ENCODE measurements at places on chromosomes 2 and 18. TPM values are rescaled to one million over a fixed set of nuclear protein-coding genes. Genes with fewer than 3 reads are reported as not detected.
A peak's percentile ranks its signal among the peaks of the same experiment; 100 is the strongest.

- DNase-seq, result peak; percentile 66
Measured at GRCh38 chr2:176138923-176139660, 9.6 kb downstream of the HOXD8 start.

DNA sequence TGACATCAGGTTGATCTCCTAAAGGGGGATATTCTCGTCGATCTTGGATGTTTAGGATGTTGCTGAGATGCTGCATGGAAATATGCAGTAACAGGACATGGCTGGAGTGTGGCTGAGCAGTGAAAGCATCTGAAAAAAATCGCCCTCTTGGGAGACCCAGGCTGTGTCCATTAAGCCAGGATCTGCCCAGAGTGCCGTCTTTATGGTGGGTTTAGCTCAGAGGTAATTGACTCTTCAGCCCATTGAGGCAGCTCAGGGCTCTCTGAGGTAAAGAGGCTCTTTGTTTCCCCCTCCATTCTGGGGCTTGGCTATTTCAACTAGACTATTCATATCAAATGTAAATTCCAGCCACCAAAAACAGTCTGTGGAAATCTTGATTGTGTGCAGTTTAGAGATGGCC lies 26.5 kb downstream of the OSBPL6 start:
- DNase-seq, result no peak

- no peak for DNase-seq
Measured at GRCh38 chr2:84486441-84487115, 27.5 kb upstream of the SUCLG1 start.

DNA sequence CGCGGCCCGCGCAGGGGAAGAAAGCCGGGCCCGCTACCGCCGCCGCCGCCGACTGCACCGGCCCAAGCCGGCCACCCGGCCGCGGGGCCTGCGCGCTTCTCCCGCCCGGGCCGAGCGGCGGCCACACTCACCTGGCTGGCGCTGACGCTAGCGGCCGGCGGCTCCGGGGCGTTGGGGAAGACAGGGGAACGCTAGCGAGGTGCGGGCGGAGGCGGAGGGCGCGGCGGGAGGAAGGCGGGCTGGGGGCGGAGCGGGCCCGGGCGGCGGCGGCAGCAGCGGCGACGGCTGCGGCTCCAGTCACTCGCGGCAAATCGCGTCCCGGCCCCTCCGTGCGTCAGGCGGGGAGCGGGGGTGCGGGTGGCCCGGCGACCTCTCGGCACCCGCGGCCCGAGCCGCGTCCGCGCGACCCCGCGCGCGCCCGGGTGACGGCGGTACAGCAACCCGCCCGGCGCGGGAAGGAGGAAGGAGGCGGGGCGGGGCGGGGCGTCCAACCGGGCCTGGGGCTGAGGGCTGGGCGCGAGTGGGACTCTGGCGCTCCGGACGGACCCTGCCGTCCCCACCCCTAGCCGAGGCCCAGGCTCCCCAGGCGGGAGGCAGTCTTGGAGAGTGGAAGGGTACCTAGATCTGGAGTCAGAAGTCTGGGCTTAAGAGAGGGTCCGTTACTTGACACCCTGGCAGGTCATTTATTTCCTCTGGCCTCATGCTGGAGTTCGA lies at the start of gene SESTD1:
Gene SESTD1 (minus strand): TSS at position 465 of the 714 bp plus-strand sequence. CDS start 72,991 bp downstream, outside the sequence.
- peak; percentile 88 for DNase-seq

DNA sequence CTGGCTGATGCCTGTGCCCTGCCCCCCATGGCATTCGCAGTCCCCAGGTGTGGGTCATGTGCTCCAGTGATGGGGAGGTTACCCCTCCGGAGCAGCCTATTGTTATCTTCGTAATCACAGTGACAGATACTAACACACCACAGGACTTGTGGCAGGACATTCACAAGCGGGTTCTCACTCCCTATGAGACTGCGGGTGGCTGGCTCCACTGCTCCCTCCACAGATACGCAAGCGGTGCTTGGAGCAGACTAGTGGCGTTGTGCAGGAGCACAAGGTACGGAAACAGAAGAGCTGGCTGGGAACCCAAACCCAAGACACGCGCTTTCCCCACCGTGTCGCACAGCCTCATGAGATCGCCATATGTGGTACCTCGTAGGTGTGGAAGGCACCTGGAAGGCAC lies 52.2 kb downstream of the ACKR3 start:
- no peak for DNase-seq

DNA sequence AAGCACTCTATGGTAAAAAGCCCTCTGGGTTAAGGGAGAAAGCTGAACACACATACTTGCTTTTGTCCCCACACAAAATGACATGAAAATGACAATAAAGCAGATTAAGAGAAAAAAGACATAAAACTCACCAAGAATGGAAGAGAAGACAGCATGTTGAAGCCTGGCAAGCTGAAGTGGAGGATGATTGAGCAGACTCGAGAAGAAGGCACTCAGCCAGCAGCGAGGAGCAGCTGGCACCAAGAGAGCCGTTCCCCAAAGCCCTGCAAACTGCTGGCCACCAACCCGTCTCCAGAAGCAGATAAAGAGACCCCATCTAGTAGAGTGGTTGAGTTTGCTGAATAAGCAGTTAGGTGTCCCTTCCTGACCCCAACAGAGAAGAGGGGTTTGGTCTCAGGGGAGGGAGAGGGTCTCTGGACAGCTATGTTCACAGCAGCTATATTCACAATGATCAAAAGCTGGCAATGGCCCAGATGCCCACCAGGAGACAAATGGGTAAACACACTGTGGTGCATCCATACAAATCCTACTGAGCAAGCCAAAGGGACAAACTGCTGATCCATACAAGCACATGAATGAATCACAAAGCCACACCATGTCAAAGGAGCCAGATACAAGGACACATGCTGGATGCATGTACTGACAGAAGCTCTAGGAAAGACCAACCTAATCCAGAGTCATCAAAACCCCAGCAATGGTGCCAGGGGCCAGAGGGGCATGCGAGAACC lies 36.9 kb downstream of the FAM168B start:
- DNase-seq, result no peak

DNA sequence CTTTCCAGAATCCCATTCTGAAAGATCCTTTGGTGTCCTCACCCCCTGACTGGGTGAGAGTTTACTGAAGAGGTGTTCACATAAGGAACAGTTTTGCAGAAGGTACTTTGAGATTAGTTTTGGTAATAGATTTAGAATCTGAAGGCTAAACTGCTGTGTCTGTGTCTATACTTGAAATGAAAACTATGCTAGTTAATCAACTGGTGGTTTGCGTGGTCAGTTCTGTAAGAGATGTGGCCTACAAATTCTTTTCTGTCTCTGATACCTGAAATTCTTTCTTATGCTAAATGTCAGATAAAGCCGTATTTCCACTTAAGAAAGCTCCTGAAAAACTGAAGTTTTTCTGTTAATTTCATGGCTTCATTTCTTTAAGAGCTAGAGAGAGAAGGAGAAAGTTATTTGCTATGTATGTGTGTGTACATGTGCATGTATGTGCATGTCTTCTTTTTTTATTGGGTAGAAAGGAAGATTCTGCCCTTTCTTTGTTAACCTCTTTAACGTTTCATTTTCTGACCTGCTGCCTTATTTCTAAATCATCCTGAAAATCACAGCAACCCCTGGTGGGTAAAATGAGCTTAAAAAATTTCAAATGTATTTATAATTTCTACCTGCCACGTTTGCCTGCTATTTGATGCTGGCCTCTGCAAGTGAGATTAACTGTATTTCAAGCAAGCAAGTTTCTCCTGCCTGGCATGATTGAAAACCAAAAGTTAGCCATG lies 552.0 kb upstream of the NRP2 start:
- DNase-seq, result no peak

- DNase-seq, result no peak
Measured at GRCh38 chr2:34523958-34524514, 924.9 kb upstream of the FAM98A start.

Gene SCN3A
- 0.35 TPM for total RNA-seq

DNA sequence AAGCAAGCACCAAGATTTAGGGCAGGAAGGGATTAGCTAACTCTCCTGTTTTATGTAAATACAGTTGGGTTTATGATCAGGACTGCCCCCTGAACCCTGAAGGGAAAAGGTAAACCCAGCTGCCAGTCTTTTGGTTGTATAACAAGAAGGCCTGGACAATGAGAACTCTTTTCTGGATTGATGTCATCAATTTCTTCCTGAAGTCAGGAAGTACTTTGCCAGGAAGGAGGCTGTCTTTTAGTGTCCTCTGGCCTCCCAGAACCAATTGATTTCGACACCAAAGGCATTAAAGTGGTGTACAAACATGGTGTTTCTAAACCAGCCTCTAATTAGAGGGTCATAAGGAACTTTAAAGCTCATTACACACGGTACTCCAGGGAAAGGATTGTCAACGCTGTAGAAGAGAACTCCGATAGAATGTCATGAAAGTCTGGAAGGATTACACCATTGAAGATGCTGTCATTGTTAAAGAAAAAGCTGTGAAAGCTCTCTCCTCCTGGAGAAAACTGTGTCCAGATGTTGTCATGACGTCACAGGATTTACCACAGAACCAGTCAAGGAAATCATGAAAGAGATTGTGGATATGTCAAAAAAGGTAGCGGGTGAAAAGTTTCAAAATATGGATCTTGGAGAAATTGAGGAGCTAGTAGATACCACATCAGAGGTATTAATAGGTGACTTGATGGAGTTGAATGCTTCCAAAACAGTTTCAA lies 78.8 kb downstream of the ANKRD12 start:
- no peak for DNase-seq

DNA sequence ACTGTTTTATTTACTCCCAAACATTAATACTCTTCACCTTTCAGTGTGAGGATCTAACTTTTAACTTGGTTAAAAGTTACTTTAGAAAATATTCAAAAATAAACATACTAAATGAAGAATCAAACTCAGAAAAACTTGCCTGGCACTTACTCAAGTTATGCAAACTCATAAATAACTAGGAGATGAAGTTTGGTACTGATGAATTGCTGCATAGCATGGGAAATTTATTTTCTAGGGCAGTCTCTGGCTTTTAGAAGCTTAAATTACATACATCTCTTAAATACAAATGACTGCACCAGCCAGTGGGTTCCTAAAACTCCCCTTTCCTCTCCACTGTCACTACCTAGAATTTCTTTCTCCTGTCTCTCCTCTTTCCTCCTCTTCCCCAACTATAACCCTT lies 46.7 kb upstream of the CREB1 start:
- no peak for DNase-seq

DNA sequence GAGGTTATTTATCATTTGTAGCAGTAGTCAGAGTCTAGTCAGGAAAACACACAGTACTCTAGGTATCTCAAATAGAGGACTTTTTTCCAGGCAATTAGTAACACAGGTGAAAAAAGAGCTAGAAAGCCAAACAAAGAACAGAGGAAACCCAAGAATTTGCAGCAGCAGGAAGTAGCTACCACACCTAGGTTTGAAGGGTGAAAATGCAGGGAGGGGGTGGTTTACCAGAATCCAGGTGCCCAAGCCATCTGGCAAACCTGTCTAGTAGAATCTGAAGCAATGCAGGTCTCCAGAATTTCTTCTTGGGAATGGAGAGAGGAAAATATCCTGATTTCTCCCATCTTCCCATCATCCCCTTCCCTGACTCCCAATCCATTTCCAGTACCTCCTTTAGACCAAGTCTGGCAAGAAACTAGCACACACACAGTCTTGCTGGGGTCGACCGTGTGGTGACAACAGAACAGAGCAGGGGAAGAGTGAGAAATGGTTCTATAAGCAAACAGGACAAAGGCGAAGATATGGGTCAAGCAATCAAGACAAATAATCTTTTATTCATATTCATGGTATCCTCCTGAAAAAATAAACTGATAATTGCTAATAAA lies 231.9 kb upstream of the MMADHC start:
- no peak for DNase-seq

DNA sequence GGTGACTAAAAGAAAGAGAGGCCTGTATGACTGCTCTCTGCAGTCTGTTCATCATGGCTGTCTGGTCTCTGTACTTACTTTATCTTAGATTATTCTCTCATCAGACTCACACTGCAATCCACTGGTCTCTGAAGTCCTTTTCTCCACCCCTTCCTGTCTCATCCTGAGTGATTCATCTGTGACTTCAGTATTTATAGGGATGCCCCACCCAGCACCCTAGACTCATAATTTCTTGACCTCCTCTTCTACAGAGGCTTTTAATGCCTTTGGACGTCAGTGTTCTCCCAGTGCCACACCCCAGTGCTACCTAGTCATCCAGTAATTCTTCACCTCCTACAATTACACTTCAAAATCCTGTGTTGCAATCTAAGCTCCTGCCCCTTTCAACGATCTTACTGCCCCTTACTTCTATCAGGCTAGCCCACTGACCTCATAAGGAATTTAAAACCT lies 14.9 kb upstream of the ITPRID2 start:
- DNase-seq, result no peak

- DNase-seq, result no peak
Measured at GRCh38 chr18:23194997-23195957, 60.0 kb downstream of the CABLES1 start.

DNA sequence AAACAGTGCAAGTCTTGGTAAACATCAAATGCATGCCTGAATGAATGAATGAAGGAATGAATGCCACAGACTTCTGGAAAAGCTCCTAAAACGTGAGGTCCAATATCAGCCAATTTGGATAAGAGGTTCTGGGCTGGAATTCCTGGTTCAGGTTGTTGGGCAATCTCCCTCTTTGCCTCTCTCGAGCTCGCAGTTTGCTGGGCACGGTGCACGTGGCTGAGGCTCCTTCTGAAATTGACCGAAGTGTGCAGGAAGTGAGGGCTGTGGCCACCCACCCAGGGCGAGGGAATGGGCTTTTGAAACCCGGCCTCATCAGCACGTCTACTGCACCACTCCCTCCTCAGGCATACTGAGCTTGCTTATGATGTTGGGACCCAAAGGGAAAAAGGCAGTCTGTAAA lies 288.8 kb upstream of the HS6ST1 start:
- DNase-seq, result peak; percentile 31

Gene DSG3
- total RNA-seq, result not detected

GRCh38 chr2:78553866-78554647 lies 471.4 kb upstream of the REG3G start:
- no peak for DNase-seq

Gene ANO7
- 3.4 TPM for total RNA-seq

Gene NT5DC4
- total RNA-seq, result not detected

DNA sequence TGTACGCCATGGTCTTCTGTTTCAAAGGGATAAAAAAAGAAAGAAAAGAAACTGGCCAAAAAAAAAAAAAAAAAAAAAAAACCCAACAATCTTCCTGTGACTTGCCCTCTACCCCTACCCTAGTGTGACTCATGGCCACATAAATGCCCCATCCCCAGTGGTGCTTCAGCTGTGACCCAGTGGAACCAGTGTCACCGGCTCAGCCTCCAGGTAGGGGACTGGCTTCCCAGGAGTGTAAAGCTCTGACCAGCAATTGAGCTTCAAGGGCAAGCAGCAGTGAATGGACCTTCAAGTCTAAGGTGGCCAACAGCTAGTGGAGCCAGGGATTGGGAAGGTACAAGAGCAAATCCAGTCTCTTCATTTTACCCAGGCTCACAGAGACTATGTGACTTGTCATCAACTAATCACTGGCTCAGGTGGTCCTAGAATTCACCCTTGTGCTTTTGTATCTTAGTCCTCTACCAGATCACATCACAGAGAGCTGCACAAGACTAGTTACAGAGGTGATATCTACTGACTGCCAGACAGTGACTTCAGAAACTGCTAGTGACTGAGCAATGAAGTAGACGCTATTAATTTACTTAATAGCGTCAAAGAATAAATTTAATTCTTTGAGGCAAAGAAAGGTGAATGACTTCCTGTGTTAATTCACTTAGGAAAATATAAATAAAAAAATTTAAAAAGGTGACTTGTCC lies 1.3 kb upstream of the TGFBRAP1 start:
- no peak for DNase-seq

GRCh38 chr2:29902356-29902755 lies 19.0 kb downstream of the ALK start:
- DNase-seq, result no peak

Gene UCN
- total RNA-seq, result 2.1 TPM

Gene ALKAL2
- total RNA-seq, result 2.7 TPM
